Right renal cortex interstitium (tissue), 3 donors: ENCODE measurements at places on chromosomes 2 and 18. TPM values are rescaled to one million over a fixed set of nuclear protein-coding genes. Genes with fewer than 3 reads are reported as not detected.
A peak's percentile ranks its signal among the peaks of the same experiment; 100 is the strongest.

CIDEA gene
- polyA plus RNA-seq = not detected

TXNDC2 gene
- polyA plus RNA-seq = not detected

ECEL1 gene
- polyA plus RNA-seq = 13.7 TPM

PRSS56 gene
- not detected for polyA plus RNA-seq

DNA sequence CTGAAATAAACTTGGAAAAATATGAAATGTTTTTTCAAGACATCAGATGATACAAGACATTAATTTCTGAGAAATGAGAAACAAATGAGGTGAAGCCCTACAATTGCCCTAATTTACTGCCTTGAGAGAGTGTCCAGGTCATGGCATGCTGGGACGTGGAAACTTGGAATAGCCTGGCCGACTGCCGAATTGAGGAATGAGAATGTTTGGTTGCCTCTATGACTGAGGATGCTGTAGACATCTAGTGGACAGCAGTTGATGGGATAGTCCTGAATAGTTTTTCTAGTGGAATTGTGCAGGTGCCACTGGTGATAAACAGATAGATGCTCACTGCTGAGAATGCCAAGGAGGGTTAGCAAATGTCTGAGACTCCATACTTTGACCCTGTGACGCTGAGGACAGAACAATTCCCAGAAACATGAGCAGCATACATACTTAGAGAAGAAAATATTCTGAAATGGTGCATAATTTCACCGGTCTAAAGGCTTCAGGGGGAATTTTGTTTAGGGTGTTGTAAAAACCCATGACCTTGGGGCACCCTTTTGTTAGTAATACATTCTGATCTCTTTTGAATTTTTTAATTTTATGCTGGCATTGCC lies 56.5 kb upstream of the CWC22 start:
- DNase-seq = no peak

DNA sequence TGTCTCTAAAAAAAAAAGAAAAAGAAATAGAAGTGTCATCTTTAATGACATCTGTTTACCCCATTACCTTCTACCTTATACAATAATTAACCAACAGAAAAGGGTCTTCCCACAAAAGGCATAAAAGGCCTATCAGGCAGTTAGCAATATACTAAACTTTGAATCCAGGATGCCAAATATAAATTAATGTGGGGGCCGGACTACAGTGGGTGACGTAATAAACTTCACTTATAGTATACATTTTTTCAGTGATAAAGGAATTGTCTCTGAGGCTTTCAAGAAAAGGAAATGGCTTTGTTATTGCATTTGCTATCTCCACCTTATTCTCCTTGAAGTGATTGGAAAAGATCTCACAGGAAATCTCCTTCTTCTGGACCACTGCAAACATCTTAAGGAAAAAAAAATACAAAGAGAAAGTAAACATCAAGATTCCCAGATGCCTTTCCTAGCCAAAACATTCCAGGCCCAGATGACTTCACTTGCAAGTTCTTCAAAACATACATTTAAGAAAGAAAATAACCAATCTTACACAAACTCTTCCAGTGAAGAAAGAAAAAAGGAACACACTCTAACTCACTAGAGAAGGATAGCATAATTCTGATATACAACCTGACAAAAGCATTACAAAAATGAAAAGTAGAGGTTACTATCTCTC lies 126.2 kb upstream of the CAB39 start:
- no peak for DNase-seq

- no peak for DNase-seq
Observed at GRCh38 chr2:209424199-209424701, 403 bp downstream of the MAP2 start.

DNA sequence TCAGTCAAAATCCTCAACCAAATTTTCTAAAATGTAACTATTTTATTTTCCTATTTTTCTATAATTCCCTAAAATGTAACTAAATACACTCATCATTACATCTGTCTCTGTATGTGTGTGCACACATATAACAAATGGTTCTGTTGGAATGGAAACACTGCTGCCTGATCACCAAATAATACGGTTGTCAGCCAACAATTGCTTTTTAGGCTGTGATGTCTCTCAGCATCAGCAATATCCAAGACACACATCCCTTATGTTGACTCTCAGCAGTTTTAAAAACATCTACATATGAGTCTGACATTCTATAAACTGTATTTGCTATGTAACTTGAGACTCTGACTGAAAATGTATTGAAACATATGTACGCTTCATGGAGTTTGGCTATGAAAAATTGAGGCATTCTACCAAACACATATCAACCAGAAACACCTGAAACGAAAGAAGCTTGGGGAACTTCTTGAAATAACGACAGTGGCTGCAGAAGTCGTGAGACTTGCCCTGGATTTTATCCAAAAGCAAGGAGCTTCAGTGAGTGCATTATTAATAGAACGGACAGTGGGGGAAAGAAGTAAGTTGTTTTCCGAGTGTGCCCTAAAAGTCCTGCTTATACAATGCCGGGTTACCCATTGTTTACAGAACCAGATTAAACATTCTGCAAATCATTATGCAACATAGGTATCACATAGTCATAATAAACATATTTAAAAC lies 110.2 kb upstream of the ITGB6 start:
- no peak for DNase-seq

GRCh38 chr2:170997893-170998597 lies 69.0 kb downstream of the GORASP2 start:
- DNase-seq = no peak

- DNase-seq = no peak
Observed at GRCh38 chr2:48075631-48076030, 169.3 kb upstream of the FBXO11 start.

GRCh38 chr2:80548469-80548868 lies 243.9 kb upstream of the LRRTM1 start:
- no peak for DNase-seq

- DNase-seq = no peak
Observed at GRCh38 chr2:112140899-112141625, 2.9 kb downstream of the FBLN7 start.

- DNase-seq = no peak
Observed at GRCh38 chr18:74311000-74311399, 4.6 kb upstream of the C18orf63 start.

GRCh38 chr2:60350791-60351190 lies 202.7 kb downstream of the BCL11A start:
- no peak for DNase-seq

DNA sequence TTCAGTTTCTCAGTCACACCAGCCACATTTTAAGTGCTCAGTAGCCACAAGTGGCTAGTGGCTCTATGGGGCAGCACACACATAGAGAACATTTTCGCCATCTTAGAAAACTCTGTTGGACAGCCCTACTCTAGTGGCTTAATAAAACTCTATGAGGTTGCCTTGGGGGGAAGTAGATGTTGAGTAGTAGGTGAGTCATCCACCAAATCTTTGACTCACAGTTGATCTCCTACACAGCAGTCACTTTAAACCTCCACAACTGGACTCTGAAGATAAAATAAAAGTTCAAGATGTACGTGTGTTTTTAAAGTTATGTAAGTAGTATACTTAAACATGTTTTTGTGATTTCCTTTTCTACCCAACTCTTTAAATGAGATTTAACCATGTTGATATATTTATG lies 379.0 kb downstream of the SETBP1 start:
- no peak for DNase-seq

DNA sequence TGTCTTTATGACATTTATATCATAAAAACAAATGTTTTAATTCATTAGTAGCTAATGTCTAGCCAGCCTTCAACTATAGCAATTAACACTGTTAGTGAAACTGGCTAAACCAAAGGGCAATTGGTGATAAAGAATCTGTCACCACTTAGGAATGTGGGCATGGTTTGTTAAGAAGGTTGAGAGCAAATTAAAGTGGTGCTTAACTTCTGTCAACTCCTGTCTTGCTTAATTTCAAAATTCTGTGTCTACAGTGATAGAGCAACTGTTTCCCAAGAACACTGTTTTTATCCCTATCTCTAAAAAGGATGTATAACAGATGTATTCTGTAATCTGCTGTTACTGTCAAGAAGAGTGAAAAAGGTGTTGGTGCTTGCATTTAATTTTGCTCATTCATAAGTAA lies 36.5 kb downstream of the CFAP36 start:
- DNase-seq = no peak

- no peak for DNase-seq
Observed at GRCh38 chr2:10584242-10584753, 105.5 kb downstream of the NOL10 start.

- peak; percentile 23 for DNase-seq
Observed at GRCh38 chr2:40451918-40452605, at the start of gene SLC8A1. Gene SLC8A1, minus strand, starts transcription at chr2:40452090.

DNA sequence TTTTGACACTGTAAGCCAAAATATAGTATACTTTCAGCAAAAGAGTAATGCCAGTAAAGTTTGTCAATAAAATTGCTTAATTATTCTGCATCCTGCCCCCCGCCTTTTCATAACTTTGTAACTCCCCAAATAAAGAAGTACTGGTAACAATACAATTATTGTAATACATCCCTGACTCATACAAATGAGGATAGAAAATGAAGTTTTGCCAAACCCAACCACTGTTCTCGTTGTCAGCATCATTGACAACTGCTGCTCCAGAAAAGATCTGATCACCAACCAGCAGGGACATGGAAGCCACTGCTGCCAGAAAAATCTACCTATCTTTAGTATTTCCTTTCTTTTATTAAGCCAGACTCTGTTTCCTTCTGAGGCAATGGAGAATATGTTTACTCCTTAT lies 27.1 kb downstream of the SCN3A start:
- no peak for DNase-seq

DNA sequence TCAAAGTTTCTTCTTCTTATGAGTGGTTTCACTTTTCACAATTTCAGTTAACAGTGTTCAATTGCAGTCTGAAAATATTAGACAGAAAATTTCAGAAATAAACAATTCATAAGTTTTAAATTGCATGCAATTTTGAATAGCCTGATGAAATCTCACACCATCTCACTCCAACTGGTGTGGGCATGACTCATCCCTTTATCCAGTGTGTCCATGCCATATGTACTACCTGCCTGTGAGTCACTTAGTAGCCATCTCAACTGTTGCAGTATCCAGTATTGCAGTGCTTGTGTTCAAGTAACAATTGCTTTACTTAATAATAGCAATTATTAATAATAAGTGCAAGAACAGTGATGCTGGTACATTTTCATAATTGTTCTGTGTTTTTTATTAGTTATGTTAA lies 1202.5 kb downstream of the DSC3 start:
- no peak for DNase-seq

GRCh38 chr18:42187611-42188380 lies 232.8 kb downstream of the PIK3C3 start:
- DNase-seq = no peak

- no peak for DNase-seq
Observed at GRCh38 chr2:75559680-75560021, 1.1 kb downstream of the EVA1A start.

GRCh38 chr2:219541611-219542180 lies 1.9 kb downstream of the CHPF start:
- peak; percentile 74 for DNase-seq

DNA sequence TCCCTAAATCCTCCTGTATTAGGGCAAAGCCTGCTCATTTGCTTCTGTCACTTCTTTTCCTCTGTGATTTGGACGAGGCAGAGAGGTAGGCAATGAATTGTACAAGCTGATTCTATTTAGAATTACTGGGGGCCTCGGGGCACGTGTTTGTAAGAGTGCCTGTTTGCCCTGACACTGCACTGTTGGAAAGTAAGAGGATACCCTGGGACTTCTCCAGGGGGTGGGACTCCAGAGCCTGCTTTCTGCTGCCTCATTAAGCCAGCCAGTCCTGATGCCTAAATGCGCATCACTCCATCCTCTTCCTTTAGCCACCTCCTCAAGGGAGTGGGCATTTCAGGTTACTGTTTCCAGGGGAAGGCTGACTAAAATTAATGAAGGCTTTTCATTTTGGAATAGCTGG lies 134.3 kb downstream of the TDRD15 start:
- no peak for DNase-seq

DNA sequence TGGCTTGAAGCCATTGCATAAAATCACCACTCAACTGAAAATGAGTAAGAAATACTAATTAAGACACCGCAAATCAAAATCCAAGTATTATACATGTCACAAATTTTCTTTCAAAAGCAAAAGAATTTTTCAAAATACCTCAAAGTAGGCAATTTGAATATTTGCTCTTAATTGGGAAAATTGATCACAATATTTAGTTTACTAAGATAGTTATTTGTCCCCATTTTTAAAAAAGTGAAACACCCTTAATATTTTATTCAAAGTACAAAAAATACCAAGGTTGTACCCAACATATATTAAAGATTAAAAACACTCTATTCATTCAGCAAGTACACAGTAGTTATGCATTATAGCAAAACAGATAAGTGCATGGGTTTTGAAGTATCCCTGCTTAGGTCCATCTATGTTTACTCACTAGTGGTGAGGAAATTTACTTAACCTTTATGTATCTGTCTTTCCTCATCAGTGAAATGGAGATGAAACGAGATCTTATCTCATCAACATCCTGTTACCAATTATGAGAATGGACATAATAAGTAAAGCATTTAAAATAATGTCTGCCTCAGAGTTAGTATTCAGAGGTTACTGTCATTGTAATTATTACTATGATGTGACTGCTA lies 35.1 kb downstream of the VPS54 start:
- DNase-seq = no peak

DNA sequence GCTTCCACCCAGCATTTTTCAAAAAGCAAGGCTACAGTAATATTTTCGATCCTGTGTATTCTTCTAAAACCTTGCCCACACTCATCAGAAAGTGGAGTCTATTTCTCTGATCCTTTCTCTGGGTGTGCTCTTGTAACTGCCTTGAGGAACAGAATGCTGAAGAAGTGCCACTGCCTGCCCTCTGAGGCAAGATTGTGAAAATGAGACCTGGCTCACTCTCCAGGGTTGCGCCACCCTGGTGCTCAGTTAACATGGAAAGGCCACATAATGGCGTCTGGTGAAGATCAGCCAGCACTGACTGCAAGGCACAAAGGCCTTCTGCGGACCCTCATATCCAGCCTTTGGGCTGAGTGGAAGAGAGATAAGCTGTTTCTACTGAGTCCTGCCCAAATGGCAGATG lies 11.2 kb upstream of the SH3RF3 start:
- DNase-seq = no peak

DNA sequence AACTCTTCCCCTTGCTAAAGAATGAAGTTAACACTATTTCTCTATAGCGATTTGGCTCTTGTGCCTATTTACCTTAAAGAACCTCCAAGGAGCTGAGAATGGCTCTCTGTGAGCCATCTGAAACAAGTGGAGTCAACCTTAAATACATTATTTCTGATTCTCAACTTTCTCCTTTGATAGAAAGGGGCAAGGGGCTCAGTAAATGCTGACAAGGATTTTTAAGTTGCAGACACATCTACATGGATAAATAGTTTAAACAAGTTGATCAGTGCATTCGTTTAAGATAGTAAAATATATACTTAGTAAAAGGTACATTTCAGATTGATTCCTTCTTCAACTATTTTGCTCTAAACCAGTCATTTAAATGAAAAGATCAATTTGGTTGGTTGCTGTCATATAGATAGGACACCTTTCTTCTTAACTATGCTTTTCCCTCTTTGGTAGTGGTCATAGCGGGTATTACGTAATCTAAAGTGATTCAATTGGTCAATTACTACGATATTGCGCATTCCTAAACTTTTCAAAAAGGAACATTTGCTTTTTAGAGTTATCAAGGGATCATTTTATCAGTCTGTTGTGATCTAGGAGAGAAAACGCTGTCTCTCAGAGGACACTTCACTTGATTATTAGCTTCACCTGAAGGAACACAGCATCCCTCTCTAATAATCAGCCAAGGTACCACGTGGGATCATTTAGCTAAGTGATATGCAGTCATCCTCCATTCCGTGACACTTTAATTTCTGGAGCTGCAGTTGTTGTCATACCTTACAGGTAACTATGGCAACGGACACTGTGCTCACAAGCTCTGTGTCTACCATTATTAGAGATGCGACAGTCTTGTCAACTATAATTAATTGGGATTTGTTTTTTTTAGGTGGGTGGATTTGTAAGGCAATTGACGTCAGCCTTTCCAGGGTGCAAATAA lies 50.9 kb upstream of the KCNE4 start:
- no peak for DNase-seq
